Smooth muscle cell of the coronary artery (primary cell): ENCODE measurements at places on chromosomes 3 and 15. TPM values are rescaled to one million over a fixed set of nuclear protein-coding genes. Genes with fewer than 3 reads are reported as not detected.

AQP9 gene
- 0.23 TPM in 1 of 2 replicates, not detected in the other for total RNA-seq

ZNF385D gene
- total RNA-seq: 0.08 and 0.47 TPM in 2 replicates

CPLX3 gene
- not detected in 2 replicates for total RNA-seq

IL5RA gene
- total RNA-seq: not detected in 2 replicates

CSPG5 gene
- total RNA-seq: 0.12 and 0.15 TPM in 2 replicates

NDUFAF3 gene
- total RNA-seq: 84.1 and 92.2 TPM in 2 replicates

RNU5B-1 gene
- not detected in 2 replicates for total RNA-seq

FANCD2 gene
- total RNA-seq: 1.5 and 9.2 TPM in 2 replicates

GOLGA6A gene
- total RNA-seq: not detected in 2 replicates

BCHE gene
- total RNA-seq: 0.08 and 0.47 TPM in 2 replicates

SERPINI2 gene
- total RNA-seq: not detected in 2 replicates

GOLGA6L7 gene
- not detected in 2 replicates for total RNA-seq

MAP2K1 gene
- 16.8 and 37.7 TPM in 2 replicates for total RNA-seq

RHCG gene
- 0.12 TPM in 1 of 2 replicates, not detected in the other for total RNA-seq

GOLGA8M gene
- 0.23 and 0.45 TPM in 2 replicates for total RNA-seq

WDR49 gene
- 0.08 and 0.12 TPM in 2 replicates for total RNA-seq

TUSC7 gene
- total RNA-seq: not detected in 2 replicates

BFSP2 gene
- not detected in 2 replicates for total RNA-seq

PLD1 gene
- total RNA-seq: 13.1 and 24.2 TPM in 2 replicates

GOLGA6L9 gene
- 2.0 and 3.9 TPM in 2 replicates for total RNA-seq

ZCWPW2 gene
- total RNA-seq: 0.45 and 0.82 TPM in 2 replicates

GHSR gene
- total RNA-seq: not detected in 2 replicates

SNTN gene
- not detected in 2 replicates for total RNA-seq

PARL gene
- 27.0 and 46.9 TPM in 2 replicates for total RNA-seq

BOC gene
- total RNA-seq: 0.38 and 19.7 TPM in 2 replicates

DNASE1L3 gene
- total RNA-seq: 0.12 TPM in 1 of 2 replicates, not detected in the other

ITPKA gene
- 0.60 and 1.3 TPM in 2 replicates for total RNA-seq

ARNT2 gene
- total RNA-seq: 4.9 and 14.9 TPM in 2 replicates

ANKRD34C gene
- not detected in 2 replicates for total RNA-seq

CDAN1 gene
- total RNA-seq: 3.6 and 10.3 TPM in 2 replicates

LMLN gene
- total RNA-seq: 4.0 and 12.6 TPM in 2 replicates

GOLGA8Q gene
- total RNA-seq: 1.1 and 3.5 TPM in 2 replicates

GPR160 gene
- total RNA-seq: 0.12 and 0.15 TPM in 2 replicates

SLC9C1 gene
- 0.70 and 0.75 TPM in 2 replicates for total RNA-seq

CHST13 gene
- 0.12 TPM in 1 of 2 replicates, not detected in the other for total RNA-seq

TRIM42 gene
- total RNA-seq: not detected in 2 replicates

ROPN1 gene
- not detected in 2 replicates for total RNA-seq

C3orf49 gene
- total RNA-seq: not detected in 2 replicates

HDC gene
- not detected in 2 replicates for total RNA-seq

SLC22A14 gene
- 0.23 and 0.70 TPM in 2 replicates for total RNA-seq

CCR3 gene
- 0.94 TPM in 1 of 2 replicates, not detected in the other for total RNA-seq

ACKR2 gene
- 0.15 and 0.35 TPM in 2 replicates for total RNA-seq

GOLGA8G gene
- not detected in 2 replicates for total RNA-seq

PIGX gene
- total RNA-seq: 7.5 and 15.5 TPM in 2 replicates

KBTBD13 gene
- total RNA-seq: under 0.01 TPM in 1 of 2 replicates, not detected in the other

HCN4 gene
- not detected in 2 replicates for total RNA-seq

COL6A5 gene
- 0.12 TPM in 1 of 2 replicates, not detected in the other for total RNA-seq

ALAS1 gene
- total RNA-seq: 15.8 and 34.0 TPM in 2 replicates

GALNT15 gene
- total RNA-seq: 0.23 and 17.0 TPM in 2 replicates

CHL1 gene
- total RNA-seq: not detected in 2 replicates

STAG1 gene
- 26.8 and 43.9 TPM in 2 replicates for total RNA-seq

FAM107A gene
- under 0.01 and 0.30 TPM in 2 replicates for total RNA-seq

CACNA2D3 gene
- 0.38 and 0.59 TPM in 2 replicates for total RNA-seq
